ENCODE measurements at places on chromosomes 1 and 21.

DNA sequence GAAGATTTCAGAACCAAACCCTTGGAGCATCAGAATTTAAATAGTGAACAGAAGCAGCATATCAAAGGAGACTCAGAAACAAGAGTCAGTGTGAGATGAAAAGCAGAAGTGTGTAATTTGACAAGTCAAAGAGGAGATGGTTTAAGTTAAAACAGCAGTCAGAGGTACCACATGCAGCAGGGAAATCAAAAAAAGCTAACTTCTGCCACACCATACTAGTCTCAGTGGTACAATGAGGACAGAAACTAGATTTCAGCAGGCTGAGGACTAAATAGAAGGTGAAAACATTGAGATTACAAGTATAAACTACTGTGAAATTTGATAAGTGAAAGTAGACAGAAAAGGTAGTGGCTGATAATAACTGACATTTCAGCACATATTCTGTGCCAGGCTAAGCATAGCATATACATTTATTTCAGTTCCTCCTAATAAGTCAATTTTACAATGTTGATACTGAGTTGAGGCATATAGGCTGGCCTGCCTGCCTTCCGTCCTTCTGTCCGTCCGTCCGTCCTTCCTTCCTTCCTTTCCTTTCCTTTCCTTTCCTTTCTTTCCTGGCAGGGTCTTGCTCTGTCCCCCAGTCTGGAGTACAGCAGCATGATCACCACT lies 12.6 kb downstream of the SUCO start:
- peaks cover 40% of the 10 kb centered on the region for H3K4me1 ChIP-seq
- DNase-seq, result no peak
- peaks cover 2% of the 10 kb centered on the region for H3K36me3 ChIP-seq
- H3K27me3 ChIP-seq, result no peaks in the 10 kb centered on the region

GRCh38 chr1:79859212-79859948 lies 852.9 kb upstream of the ADGRL4 start:
- no peaks in the 10 kb centered on the region for H3K36me3 ChIP-seq
- DNase-seq, result no peak
- no peaks in the 10 kb centered on the region for H3K4me1 ChIP-seq

DNA sequence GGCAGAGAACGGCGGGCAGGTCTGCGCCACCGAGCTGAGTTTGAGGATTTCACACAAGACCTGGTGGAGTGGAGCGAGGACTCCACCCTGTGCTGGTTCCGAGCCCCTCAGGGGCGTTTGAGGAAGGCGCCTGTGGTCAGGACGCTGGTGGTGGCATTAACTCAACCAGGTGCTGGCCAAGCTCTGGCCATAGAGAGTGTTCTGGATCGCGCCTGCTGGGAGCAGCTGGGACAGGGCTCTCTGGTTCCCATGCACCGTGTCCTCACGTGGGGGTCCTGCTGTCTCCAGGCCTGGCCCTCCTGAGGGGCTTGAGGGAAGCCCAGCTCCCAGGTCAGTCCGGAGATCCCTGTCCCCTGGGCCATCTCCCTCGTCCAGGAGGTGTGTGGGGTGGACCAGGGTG lies 24.8 kb upstream of the TTC34 start:
- DNase-seq, result no peak
- H3K4me3 ChIP-seq, result no peak overlapping the region
- peaks cover 10% of the 10 kb centered on the region for H3K27me3 ChIP-seq
- no peaks in the 10 kb centered on the region for H3K36me3 ChIP-seq
- H3K27ac ChIP-seq, result no peak overlapping the region

- no peaks in the 10 kb centered on the region for H3K4me1 ChIP-seq
- DNase-seq, result no peak
- no peaks in the 10 kb centered on the region for H3K27me3 ChIP-seq
- no peaks in the 10 kb centered on the region for H3K36me3 ChIP-seq
- no peak overlapping the region for H3K27ac ChIP-seq
Observed at GRCh38 chr1:201783572-201783971, 45.4 kb upstream of the IPO9 start.

GRCh38 chr1:8273036-8273435 lies 44.9 kb upstream of the SLC45A1 start:
- H3K27ac ChIP-seq, result no peak overlapping the region
- H3K36me3 ChIP-seq, result no peaks in the 10 kb centered on the region
- no peaks in the 10 kb centered on the region for H3K4me1 ChIP-seq
- no peak overlapping the region for H3K4me3 ChIP-seq
- DNase-seq, result no peak

DNA sequence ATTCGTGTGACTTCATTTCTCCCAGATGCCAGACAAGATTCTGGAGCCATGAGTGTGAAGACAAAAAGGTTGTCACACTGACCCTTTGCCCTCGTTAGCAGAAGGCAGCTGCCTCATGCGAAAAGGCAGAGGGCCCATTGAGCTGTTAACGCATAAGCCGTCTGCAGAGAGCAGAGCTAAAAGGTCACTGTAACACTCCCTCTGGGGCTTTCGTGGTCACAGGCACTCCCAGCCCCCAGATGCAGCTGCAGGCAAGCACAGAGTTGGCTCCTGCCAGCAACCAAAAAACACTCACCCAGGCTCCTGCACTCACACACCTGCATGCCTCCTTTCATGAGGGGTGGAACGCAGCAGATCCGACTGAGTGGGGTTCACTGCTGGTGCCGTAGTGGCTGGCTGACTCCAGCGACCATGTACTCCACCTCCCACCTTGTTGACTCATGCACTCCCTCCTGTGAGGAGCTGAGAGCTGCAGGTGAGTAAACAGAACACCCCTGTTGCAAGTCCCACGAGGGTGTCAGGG lies 287.5 kb downstream of the SMYD3 start:
- no peak for DNase-seq

DNA sequence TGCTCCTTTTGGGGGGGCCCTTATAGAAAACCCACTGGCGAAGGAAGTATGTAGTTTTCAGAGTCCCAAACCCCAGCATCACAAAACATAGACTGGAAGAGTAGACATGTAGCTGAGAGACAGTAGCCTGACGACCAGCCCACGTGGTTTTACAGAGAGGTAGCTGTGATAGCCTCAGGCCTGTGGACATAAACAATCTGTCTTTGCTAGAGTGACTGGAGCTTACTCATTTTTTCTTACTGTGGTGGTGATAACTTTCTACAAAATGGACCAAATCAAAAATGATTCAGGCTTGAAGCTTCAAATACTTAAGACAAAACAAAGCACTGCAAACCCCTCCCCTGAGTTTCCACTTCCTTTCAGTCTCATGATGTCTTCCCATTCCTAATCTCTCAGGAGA lies 497.0 kb downstream of the RWDD3 start:
- no peaks in the 10 kb centered on the region for H3K4me1 ChIP-seq
- no peak for DNase-seq
- H3K4me3 ChIP-seq, result no peak overlapping the region
- H3K36me3 ChIP-seq, result no peaks in the 10 kb centered on the region
- no peaks in the 10 kb centered on the region for H3K27me3 ChIP-seq

Data from activated T-cell treated with anti-CD3 and anti-CD28 coated beads, Interleukin-2, amount 50 U/mL, for 24 hours (primary cell).